Activated CD4-positive, alpha-beta T cell treated with anti-CD3 and anti-CD28 coated beads, Interleukin-2, amount 50 U/mL, for 4 hours (primary cell): ENCODE measurements at places on chromosomes 12 and 14.

- no peak for DNase-seq
These were observed 101.2 kb upstream of the SLC38A2 start for GRCh38 chr12:46473634-46474329.

GRCh38 chr12:63151623-63152320, 771 bp upstream of the AVPR1A start:
- DNase-seq, result no peak

DNA sequence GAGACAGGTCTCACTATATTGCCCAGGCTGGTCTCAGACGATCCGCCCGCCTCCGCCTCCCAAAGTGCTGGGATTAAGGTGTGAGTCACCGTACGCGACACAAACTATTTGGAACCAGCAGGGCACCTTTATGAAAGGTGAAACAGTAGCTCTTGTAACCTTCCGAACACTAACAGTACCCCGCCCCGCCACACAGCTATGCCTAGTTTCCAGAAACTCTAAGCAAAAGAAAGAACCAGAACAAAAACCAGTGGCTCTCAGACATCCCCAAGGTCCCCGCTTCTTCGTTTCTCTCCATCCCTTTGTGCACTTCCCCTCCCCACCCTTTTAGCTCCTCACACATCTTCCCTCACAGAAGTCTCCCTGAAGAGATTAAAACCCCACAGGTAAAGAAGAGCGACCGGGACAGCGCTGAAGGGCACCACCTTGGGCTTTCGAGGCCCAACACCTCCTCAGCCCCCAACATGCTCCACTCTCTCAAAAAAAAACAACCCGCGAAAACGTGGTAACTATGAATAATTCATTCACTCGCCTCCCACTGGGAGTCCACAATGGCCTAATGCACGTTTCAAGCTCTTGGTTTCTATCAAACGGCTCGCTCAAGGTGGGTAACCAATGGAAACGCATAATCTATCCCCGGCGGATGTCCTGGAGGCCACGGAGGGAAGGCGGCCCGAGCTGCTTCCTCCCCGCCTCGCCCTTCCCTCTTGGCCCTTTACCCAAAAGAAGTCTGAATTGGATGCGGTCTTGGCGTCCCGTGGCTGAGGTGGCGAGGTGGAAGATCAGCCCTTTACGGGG, 877 bp downstream of the BAG5 start:
- peak; percentile 35 for DNase-seq

GRCh38 chr12:66901138-66901932, 222.5 kb upstream of the GRIP1 start:
- no peak for DNase-seq
